Hematopoietic multipotent progenitor cell treated with erythropoietin and hydrocortisone succinate and interleukin-3 and kit ligand, for 15 days (in vitro differentiated cells): ENCODE measurements at places on chromosomes 6 and 20.

GRCh38 chr6:110476046-110476849 lies at the start of gene SLC22A16:
TSS of gene SLC22A16 (minus strand) at chr6:110476613. CDS start at chr6:110476574, 39 bp downstream.
- DNase-seq: peak; percentile 52

DNA sequence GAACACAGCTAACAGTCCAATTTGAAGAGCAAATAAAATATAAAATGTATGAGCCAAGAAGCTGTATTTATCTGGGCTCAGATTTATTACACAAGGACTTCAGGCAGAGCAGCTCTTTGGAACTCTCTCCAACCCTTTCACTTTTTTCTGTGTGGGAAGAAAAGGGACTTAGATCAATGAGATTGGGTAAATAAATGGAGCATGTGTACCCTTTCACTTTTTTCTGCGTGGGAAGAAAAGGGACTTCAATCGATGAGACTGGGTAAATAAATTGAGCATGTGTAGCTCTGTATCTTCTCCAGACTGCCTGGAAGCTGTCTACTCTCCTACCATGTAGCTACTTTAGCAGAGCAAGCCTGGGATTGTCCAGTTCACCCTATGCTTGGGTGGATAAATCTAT lies 10.7 kb downstream of the SLC17A3 start:
- DNase-seq: no peak

DNA sequence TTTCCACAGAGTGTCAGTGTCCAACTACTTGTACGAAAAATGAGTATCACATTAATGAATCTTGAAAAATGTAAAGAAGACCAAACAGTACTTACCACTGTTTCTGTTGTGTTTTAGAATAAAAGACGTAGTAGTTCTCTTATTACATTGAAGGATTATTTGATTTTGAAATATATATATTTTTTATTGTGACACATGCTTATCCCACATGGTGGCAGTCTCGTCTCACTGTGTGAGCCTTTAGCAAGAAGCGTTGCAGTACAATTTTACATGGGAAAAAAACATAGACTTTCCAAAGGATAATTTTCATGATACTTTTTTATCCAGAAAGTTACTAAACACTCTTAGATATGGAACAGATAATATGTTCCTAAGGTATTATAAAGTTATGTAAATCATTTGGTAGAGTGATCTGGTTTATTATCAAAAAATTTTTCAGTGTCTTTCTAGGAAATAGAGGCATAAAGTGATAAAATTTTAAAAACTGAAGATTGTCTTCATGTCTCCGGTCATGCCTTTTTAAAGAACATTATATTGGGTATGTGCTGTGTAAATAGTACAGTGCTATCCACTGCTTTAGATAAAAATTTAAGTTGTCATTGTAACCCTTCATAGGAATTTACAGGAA lies 117.5 kb upstream of the SAMD5 start:
- no peak for DNase-seq

DNA sequence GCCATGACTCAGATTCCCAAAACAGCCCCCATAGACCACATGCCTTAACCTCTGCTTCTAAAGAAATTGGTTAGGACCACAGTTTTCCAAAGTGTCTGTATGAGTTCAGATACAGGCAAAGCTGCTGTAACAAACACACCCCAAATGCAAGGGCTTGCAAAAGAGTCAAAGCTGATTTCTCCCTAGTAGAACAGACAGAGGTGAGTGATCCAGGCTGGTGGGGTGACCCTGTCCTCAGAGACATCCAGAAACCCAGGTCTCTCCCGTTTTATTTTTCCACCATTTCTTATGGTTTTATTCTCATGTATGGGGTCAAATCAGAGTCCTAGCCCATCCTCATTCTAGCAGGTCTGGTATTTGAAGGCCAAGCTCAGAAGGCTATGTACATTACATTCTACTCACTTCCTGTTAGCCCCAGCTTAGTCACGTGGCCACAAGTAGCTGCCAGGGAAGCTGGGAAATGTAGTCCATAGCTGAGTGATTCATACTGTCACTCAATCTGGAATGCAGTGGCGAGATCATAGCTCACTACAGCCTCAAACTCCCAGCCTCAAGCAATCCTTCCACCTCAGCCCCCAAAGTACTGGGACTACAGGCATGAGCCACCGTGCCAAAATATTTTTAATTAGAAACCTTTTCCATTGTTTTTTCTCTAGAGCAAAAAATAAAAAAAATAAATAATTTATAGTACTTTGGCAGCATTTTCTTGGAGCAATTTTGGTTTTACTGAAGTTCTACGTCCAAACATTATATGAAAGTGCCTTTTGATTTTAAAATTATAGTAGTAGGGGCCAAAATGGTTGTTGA lies 175.2 kb downstream of the ZMYND8 start:
- no peak for DNase-seq

GRCh38 chr6:64325093-64325492 lies 689.5 kb downstream of the PHF3 start:
- DNase-seq: no peak

GRCh38 chr6:128410584-128410983 lies 109.8 kb downstream of the PTPRK start:
- DNase-seq: no peak

DNA sequence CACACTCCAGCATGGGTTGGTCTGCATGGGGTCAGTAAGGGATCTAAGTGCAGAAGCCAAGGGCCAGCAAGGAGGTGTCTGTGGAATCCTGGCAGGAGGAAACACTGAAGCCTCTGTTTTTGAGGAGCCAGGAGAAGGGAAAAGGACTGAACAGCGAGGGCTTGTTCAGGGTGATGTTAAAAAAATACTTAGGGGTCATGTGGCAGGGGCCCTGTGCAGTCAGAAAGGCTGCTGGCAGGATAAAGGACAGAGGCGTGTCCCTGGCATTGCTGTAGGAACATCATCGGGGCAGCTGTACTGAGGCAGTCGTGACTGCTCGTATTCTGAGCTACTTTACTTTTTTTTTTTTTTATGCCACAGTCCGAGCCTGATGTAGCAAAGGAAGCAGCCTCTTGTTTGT lies 127.1 kb upstream of the ZFP64 start:
- no peak for DNase-seq

- DNase-seq: peak; percentile 75
Observed at GRCh38 chr20:44215125-44215524, 4.6 kb upstream of the OSER1 start.

- no peak for DNase-seq
Observed at GRCh38 chr6:132142768-132143167, 191.6 kb upstream of the CCN2 start.

- no peak for DNase-seq
Observed at GRCh38 chr6:6804843-6805615, 216.5 kb downstream of the LY86 start.

DNA sequence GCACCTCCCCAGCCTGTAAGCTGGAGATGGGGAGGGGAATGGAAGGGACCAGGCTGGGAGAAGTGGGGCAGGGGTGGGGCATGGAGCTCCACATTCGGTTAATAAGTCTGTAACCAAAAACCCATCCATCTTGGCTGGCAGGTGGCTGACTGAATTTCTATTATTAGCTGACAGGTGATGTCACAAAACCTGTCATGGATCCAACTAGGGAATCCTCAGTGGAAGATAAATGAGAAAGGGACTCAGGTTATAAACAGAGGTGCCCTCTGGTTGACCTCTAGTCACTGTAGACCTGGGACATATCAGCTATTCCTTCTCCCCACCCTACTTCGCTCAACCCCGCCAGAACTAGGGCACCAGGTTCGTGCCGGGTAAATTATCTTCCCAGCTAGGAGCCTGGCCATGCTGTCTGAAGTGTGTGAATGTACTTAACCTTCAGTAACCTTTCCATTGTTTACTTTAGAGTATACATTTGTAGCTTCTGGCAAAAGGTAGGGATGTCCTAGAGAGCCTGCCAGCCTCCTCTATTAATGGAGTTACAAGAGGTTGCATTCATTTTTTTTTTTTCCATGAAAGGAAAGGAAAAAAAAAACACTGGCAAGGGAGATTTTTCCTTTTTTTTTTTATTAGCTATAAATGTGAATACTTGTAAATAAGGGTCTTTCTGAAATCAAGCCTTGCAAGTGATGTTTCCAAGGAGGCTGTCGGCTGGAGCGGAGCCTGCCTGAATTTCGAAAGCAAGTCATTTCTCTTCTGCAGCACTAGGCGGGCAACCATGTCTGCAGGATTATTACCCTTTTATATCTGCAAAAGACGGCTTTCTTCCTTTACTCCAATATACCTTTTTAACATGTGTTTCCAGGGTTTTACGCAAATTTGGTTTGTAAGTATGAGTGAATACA lies 135.9 kb downstream of the TMEM242 start:
- DNase-seq: no peak

DNA sequence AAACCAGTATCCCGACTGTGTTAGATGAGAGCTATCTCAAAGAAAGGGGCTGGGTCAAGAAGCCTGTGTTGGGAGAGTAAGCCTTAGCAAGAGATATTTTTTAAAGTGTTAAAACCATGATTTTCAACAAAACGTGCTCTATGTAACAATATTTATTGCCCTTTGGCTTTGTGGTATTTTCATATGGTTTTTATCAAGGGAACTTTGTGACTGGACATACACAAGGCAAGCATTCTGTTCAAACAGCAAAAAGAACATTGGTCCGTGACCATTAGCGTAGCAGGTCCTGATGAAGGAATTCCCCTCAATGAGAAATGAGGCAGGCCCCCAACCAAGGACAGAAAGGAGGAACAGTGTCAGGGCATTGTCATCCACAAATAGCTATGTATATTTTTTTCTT lies 222.6 kb downstream of the MYLK4 start:
- DNase-seq: no peak

DNA sequence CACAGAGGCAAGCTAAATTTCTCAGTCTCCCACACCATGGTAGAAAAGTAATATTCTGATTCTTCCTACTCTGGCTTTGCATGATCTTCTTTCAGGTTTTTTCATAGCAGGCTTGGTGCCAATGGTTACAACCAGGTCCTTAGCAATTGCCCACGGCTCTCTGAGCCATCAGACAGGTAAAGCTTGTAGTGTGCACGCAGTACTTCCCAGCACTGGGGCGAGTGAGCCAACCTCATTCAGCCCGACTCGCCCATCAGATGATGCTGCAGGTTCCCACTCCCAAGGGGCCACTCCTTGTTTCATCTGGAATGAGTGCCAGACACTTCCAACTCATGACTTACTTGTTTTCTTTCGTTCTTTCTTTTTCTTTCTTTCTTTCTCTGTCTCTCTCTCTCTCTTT lies 78.3 kb downstream of the PERP start:
- DNase-seq: no peak

- no peak for DNase-seq
Observed at GRCh38 chr6:25278261-25278913, 787 bp upstream of the CARMIL1 start.

DNA sequence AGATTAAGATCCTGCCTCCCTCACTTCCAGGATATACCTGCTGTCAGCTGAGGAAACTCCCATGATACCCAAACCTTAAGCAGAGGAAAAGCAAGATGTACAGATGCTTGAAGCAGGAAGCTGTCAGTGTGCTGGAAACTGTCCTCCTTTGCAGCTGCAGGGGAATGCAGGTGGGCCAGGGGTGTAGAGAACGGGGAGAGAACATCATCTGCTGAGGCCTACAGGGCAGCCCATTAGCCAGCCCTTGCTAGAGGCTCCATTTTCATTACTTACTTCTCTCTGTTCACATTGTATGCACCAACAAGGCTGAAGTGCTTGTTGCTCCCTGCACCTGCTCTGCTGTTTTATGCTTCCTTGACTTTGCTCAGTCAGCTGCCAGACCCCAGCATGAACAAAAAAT lies 119.1 kb downstream of the PRND start:
- DNase-seq: no peak

- peak; percentile 74 for DNase-seq
Observed at GRCh38 chr6:90285611-90286381, 10.8 kb downstream of the BACH2 start.

DNA sequence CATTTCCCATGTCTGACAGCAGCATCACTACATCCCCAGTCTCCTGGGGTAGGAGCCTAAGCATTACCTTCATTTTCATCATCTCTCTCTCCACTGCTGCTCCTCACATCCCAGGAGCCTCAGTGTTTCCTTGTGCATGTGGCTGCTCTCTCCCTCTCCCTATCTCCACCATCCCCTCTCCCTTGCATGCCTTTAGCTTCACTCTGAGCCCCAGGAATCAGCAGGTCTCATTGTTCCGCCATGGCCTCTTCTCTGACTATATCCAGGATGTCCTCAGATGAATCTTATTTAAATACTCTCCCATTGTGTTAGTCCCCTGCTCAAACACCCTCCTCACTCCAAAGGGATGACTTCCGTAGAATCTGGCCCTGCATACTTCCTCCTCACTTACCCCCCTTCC lies 79.4 kb downstream of the FAXC start:
- no peak for DNase-seq

GRCh38 chr6:146913842-146914488 lies 290.3 kb upstream of the STXBP5 start:
- DNase-seq: peak; percentile 77

GRCh38 chr20:60587986-60588385 lies 629.8 kb downstream of the CDH26 start:
- DNase-seq: no peak
